ENCODE measurements at places on chromosomes 7 and 10. TPM values are rescaled to one million over a fixed set of nuclear protein-coding genes. Genes with fewer than 3 reads are reported as not detected.

The AMPH gene
- total RNA-seq, result 5.9 TPM

The ANXA8L1 gene
- total RNA-seq, result 0.31 TPM

The GIMAP6 gene
- 32.7 TPM for total RNA-seq

The VENTX gene
- total RNA-seq, result 3.0 TPM

The AP5Z1 gene
- total RNA-seq, result 36.2 TPM

The CTBP2 gene
- total RNA-seq, result 46.9 TPM

The MUC3A gene
- total RNA-seq, result 0.36 TPM

DNA sequence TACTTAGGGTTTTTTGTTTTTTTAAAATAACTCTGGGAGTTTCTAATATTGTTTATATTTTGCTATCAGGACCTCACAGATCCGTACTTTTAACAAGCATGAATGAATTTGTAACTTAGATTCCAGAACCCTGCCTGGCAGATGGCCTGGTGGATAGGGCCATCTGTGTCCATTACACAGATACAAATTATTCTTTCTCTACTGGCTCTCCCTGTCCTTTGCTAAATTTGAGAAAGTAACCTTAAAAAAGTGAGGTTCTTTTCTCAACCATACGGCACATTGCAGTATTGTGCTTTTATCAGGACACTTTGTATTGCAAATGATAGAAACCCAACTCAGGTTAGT is 26.6 kb downstream of the LCOR start:
- no peak for DNase-seq

DNA sequence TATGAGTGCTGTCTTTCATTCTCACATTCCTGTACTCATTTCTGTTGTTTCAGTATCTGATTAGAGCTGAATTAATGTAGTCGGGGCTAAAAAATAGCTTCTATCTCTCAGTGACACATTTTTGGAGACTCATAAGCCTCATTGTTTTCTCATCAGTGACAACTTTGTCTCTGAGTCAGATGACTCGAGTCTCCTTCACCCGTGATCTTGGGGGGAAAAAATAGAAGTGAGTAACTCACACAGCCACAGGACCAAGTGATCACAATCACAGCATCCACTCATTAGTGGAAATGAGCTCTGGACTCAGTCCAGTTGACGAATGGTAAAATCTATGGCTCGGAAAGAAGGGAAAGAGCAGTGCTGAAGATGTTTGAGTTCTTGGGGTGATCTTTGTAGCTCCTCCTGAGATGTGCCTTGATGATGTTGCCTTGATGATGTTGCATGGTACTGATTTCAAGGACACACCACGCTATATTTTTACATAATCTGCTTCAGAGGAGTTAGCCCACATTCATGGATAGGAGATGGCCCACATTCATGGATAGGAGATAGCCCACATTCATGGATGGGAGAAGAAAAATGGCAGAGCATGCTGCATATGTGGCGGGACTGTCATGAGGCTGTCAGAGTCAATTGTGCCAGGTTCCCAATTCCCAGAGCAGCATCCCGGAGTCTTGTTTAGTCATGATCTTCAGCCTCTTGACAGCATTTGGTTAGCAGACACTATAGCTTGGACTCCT is 214.7 kb downstream of the CELF2 start:
- no peak for DNase-seq

GRCh38 chr7:47142867-47143175 is 439.1 kb downstream of the TNS3 start:
- no peak for DNase-seq

- DNase-seq, result no peak
Measured at GRCh38 chr10:29465384-29465783, 169.4 kb downstream of the SVIL start.

DNA sequence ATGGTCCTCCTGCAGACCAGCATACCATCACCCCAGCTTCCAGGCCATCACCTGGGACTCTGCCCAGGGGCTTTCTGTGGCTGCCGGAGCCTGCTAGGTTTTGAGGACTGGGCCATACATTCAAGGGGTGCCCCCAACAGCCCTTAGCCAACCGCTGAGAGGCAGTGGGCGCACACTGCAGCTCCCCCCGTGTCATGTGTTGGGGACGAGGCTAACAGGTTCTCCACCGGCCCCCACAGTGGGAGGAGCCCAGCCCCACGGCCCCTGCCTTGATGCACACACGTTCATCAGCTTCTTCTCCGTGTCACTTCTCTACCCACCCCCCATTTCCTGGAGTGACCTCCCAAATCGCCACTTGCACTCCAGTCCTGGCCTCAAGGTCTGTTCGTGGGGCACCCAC is 543.2 kb upstream of the FOXK1 start:
- DNase-seq, result peak; percentile 34

- DNase-seq, result no peak
Measured at GRCh38 chr10:133438711-133439273, 14.4 kb upstream of the SPRN start.

GRCh38 chr10:87868277-87868676 is 4.9 kb downstream of the PTEN start:
- DNase-seq, result no peak

DNA sequence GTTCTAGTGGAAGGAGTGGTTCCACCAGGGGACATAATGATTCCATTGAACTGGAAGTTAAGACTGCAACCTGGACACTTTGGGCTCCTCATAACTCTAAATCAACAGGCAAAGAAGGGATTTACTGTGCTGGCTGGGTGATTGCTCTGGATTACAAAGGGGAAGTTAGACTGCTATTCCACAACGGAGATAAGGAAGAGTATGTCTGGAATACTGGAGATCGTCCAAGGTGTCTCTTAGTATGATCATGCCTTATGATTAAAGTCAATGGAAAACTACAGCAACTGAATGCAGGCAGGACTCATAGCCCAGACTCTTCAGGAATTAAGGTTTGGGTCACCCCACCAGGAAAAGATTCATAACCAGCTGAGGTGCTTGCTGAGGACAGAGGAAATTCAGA is 310.6 kb upstream of the MGMT start:
- DNase-seq, result no peak

DNA sequence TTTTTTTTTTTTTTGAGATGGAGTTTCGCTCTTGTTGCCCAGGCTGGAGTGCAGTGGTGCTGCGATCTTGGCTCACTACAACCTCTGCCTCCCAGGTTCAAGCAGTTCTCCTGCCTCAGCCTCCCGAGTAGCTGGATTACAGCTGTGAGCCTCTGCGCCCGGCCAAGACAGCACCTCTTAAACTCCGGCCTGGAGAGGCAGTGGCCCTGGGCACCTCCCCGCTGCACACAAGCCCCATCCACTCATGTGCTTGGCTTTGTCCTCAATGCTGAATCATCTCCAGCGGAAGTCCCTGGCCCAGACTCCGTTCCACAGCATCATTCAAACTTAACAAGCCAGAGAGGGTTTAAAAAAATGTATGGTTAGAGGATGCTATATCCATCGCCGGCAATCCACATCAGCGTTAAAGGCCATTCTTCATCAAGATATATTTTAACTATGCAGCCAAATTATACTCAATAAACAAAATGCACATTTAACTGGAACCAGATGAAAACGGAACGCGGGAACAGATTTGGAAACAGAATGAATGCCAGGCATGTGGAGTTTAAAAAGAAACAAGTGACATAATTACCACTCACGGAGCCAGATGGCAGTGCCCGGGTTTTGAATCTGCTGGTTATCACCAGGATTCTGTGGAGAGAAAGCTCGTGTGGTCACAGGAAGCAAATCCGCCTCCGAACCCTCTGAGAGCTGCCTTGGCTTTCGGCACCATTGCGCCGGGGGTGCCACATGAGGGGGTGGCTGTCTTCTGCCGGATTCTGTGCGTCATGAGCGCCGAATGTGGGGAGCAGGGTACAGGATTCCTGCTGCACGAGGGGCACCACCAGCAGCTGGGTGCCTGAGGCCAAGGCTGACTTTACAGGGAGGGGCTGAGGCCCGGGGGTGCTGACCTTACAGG is 45.6 kb upstream of the CFAP46 start:
- DNase-seq, result no peak

GRCh38 chr10:16408379-16408778 is 28.4 kb upstream of the PTER start:
- no peak for DNase-seq

DNA sequence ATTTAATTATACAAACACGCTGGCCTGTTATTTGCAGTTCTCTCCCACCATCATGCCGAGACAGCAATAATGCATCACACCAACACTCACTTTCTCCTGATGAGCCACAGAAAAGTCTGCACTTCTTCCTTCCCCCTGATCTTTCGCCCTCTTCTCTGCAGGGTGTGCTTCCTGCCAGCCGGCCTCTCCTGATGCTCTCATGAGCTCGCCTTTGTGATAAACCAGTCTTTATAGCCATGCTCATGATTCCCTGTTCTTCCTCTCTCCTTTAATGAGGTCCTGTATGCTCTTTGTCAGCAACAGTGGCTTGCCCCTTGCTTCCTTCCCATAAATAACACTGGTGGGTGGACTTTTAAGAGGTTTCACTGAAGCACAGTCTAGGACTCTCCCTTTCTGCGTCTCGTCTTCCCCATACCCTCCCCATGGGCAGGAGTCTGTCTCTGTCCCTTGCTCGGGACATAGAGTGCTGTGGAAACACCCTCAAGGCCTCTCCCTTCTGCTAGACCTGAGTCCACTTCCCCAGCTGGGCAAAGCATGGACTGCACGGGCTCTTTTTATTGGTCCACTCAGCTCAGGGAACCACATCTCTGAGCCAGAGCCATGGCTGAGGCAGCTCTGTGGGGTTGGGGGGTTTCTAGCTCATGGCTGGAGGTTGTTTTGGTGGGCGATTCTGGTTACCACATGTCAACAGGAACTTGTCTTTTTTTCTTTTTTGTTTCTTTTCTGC is 133.9 kb downstream of the C10orf105 start:
- DNase-seq, result no peak

- DNase-seq, result no peak
Measured at GRCh38 chr7:33706771-33707200, 198.6 kb upstream of the BMPER start.

- DNase-seq, result no peak
Measured at GRCh38 chr7:98398567-98399372, 2.1 kb downstream of the BAIAP2L1 start.

DNA sequence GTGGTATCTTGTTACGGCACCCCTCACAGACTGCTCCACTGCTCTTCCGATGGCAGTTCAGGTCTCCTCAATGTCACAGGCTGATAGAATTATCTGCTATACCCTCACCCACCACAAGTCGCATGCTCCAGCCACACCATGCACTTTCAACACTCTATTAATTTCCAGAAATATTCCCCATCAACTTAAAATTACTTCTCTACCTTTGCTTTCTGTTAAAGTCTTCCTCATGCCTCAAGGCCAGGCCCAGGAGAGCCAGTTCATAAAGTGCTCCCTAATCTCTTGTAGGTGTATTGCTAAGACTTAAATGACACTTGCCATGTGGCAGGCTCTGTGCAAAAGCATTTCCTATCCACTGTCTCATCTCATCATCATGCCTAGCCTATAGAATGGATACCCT is 105.9 kb upstream of the ARID5B start:
- DNase-seq, result no peak

DNA sequence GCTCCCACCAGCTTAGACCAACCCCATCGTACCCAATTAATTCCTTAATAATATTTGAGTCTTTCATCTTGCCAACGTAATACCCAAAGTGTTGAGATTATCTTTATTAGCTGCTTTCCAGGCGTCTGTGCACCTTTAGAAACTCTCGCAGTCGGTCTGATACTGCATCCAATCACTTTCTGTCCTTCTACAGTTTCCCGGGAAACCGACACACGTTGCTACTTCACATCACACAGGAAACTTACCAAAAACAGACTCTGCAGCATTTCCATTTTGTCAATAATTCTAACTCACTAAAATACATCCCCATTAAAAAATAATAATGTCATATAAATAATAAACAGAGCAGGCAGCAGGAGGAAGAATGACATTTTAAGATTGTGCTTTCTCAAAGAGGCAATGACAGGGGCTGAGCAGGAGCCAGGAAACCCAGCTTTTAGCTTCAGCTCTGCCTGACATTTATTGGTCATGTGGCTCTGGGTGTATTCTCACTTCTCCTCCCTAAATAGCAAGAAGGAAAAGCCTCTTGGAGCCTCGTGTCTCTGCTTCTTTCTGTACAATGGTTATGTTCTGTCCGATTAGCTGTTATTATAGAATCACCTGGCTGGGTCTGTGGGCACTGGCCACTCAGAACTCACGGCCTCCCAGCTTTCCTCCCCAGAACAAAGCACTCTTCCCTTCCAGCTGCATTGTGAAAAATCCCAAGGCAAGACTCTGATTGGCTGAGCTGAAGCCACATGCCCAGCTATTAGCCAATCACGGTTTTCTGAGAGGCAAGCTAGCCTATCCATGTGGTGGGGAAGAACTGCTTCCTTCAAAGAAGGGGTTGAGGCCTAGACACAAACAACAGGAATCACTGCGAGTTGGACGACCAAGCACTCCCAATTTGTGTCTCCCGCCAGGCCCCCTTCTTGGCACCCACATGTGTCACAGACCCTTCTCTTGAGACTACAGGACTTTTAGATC is 424.7 kb upstream of the FOXK1 start:
- DNase-seq, result no peak

DNA sequence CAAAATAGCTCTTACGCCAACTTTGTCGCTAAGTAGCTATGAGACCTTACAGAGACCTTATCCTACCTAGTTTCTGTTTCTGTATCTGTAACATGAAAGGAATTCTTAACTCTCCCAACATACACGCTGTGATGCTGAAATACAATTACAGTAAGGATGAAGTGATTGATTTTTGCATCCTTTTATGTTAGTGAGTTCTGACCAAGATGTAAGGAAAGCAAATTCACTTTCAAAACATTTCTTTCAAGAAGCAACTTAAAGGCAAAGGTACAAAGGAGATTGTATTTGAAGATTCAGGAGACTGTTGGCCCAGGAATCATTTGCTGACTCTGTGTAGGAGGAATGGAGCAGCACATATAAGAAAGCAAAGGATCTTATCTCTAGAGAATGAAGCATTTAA is 7.1 kb upstream of the ANK3 start:
- no peak for DNase-seq

DNA sequence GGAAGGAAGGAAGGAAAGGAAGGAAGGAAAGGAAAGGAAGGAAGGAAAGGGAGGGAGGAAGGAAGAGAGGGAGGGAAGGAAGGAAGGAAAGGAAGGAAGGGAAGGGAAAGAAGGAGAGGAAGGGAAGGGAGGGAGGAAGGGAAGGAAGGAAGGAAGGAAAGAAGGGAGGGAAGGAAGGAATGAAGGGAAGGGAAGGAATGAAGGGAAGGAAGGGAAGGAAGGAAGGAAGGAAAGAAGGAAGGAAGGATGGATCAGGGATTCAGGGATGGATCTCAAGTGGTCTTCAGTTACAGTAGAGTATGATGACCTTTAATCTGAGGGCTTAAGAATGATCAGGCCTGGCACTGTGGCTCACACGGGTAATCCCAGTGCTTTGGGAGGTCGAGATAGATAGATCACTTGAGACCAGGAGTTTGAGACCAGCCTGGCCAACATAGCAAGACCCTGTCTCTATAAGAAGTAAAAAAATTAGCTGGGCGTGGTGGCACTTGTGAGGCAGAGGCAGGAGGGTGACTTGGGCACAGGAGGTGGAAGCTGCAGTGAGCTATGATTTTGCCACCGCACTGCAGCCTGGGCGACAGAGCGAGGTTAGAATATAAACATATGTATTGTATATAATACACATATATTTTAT is 760 bp upstream of the FOXK1 start:
- DNase-seq, result no peak

GRCh38 chr7:135209225-135209834 is 2.0 kb downstream of the WDR91 start:
- DNase-seq, result no peak
